ENCODE measurements at places on chromosomes 4 and X. TPM values are rescaled to one million over a fixed set of nuclear protein-coding genes. Genes with fewer than 3 reads are reported as not detected.

Gene KLB
- 0.85 TPM for polyA plus RNA-seq

Gene TEX13B
- polyA plus RNA-seq: not detected

Gene SASH3
- polyA plus RNA-seq: not detected

Gene HTR2C
- 0.36 TPM for polyA plus RNA-seq

Gene UBQLN2
- polyA plus RNA-seq: 62.0 TPM

Gene ASB9
- polyA plus RNA-seq: not detected

Gene CLTRN
- 0.82 TPM for polyA plus RNA-seq

Gene GRID2
- 452 TPM for polyA plus RNA-seq

Gene SPANXC
- polyA plus RNA-seq: not detected

Gene PAGE4
- not detected for polyA plus RNA-seq

Gene RAB33A
- 40.4 TPM for polyA plus RNA-seq

Gene AMTN
- not detected for polyA plus RNA-seq

Gene MAGEB1
- polyA plus RNA-seq: not detected

Gene SUPT20HL1
- not detected for polyA plus RNA-seq

Gene DCAF8L2
- polyA plus RNA-seq: not detected

Gene BTK
- polyA plus RNA-seq: not detected

Gene WAS
- polyA plus RNA-seq: not detected

Gene GAGE1
- polyA plus RNA-seq: not detected

Gene PSMD10
- 127 TPM for polyA plus RNA-seq

Gene GPM6B
- polyA plus RNA-seq: 218 TPM

Gene COX18
- 6.4 TPM for polyA plus RNA-seq

Gene PCDH7
- polyA plus RNA-seq: 0.60 TPM

Gene HTN3
- not detected for polyA plus RNA-seq

Gene SHROOM2
- polyA plus RNA-seq: 30.5 TPM

Gene SORBS2
- 0.74 TPM for polyA plus RNA-seq

Gene RAB9B
- 15.4 TPM for polyA plus RNA-seq

Gene PPP3CA
- 737 TPM for polyA plus RNA-seq

Gene C4orf50
- polyA plus RNA-seq: 0.83 TPM

Gene COMMD8
- 136 TPM for polyA plus RNA-seq

Gene DDX53
- polyA plus RNA-seq: not detected

Gene BMX
- polyA plus RNA-seq: not detected

Gene POU4F2
- not detected for polyA plus RNA-seq

Gene VCX3A
- polyA plus RNA-seq: not detected

Gene DMD
- 98.4 TPM for polyA plus RNA-seq

Gene PARM1
- polyA plus RNA-seq: 9.5 TPM

Gene TKTL1
- not detected for polyA plus RNA-seq

Gene GPRASP1
- 45.9 TPM for polyA plus RNA-seq

Gene RAI2
- polyA plus RNA-seq: 1.9 TPM

Gene MTCP1
- polyA plus RNA-seq: 14.8 TPM

Gene GPR143
- polyA plus RNA-seq: 22.3 TPM

Gene BMPR1B
- polyA plus RNA-seq: 29.6 TPM

Gene ARSJ
- 0.85 TPM for polyA plus RNA-seq

Gene PNMA6A
- polyA plus RNA-seq: 8.3 TPM

Gene MGST2
- 156 TPM for polyA plus RNA-seq

Gene NSUN7
- not detected for polyA plus RNA-seq

Gene DCAF4L1
- polyA plus RNA-seq: 0.04 TPM

Gene GYG2
- polyA plus RNA-seq: 1.8 TPM

Gene UFSP2
- 79.4 TPM for polyA plus RNA-seq

Gene ERVMER34-1
- polyA plus RNA-seq: 3.8 TPM

Gene UGT2B15
- polyA plus RNA-seq: not detected

Gene SPANXD
- polyA plus RNA-seq: not detected

Measured in Purkinje cell (primary cell).